Suppressor macrophage treated with lipopolysaccharide for 4 hours (primary cell): ENCODE measurements at places on chromosomes 2 and 18.

GRCh38 chr2:84889332-84889731 lies 8.4 kb upstream of the TRABD2A start:
- DNase-seq: no peak

GRCh38 chr2:238239543-238239862 lies 335 bp downstream of the HES6 start:
- DNase-seq: peak; percentile 22

DNA sequence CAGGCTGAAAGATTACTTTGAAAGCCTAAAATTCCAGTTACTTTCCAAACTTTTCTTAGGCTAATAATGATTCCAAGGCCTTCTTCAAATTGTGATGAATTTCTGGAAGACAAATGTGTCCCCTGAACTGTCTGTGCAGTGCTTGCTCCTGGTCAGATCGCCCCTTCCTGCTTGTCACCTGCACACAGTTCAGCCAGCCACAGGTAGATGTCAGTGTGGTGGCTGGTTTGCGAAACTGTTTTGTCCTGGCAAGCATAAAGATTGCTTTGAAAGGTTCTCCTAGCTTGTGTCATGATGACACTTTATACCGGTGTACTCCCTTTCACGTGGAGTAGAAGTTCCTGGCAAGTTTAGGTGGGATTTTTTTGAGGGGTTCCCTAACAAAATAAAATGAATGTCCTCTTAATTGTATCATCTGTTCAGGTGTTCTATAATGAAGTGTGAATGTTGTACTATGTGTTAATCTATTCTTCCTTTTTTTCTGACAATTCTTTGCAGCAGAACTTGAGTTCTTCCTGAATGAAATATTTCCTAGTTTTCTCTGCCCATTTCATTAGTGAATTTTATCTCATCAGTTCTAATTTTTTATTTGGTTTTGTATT lies 298.8 kb downstream of the ZNF407 start:
- no peak for DNase-seq

- DNase-seq: no peak
Observed at GRCh38 chr18:8974279-8974678, 128.2 kb upstream of the NDUFV2 start.

DNA sequence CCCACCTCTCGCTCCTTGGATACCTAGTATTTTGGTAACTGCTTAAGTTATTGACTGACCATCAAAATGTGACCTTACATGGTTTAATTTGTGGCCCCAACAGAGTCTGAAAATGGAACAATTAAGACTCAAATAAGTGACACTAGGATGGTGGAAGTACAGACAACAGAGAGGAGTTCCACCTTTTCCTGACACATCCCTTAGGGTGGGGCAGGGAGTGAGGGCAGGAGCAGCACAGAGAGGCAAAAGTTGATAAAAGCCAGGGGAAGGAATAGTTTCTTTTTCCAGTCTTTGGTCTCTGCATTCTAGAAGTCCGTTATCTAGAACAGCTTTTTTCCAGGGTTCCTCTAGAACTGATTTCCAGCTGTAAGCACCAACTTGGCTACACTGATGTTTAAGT lies 32.2 kb downstream of the FTCDNL1 start:
- no peak for DNase-seq

- no peak for DNase-seq
Observed at GRCh38 chr2:6993936-6994335, 76.7 kb downstream of the RNF144A start.

GRCh38 chr2:64144057-64145013 lies at the start of gene PELI1:
TSS of gene PELI1 (minus strand) at chr2:64144420. CDS start at chr2:64108310, 36,110 bp downstream.
- DNase-seq: peak; percentile 97

DNA sequence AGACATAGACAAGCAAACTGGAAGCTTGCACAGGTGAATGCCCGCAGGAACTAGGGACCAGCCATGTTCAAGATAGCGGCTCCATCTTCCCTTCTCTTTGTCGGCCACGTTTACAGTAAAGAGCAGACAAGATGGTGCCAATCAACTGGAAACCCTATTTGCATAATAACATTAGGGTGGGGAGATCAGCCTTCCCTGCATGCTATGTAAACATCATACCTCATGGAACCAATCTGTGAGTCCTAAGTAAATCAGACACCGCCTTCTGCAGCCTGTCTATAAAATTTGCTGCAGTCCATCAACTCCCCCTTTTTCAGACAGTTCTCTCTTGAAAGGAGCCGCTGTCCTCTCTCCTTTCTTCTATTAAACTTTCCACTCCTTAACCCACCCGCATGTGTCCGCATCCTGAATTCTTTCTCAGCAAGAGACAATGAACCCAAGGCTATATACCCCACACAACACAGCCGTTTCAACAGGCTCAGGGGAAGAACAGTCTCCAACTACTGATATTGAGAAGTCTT lies 384.4 kb downstream of the EIPR1 start:
- DNase-seq: no peak

DNA sequence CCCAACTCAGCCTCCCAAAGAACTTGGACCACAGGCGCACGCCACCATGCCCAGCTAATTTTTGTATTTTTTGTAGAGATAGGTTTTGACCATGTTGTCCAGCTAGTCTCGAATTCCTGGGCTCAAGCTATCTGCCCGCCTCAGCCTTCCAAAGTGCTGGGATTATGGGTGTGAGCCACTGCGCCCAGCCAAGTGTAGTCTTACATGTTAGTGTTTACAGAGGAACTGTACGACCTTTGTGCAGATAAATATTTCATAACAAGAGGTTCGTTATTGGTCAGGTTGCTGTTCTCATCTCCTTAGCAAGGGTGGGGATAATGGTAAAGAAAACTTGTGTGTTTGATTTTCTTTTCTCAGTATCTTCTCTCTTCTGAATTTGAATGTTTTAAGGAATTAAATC lies 46.5 kb downstream of the RALBP1 start:
- no peak for DNase-seq

- DNase-seq: no peak
Observed at GRCh38 chr2:159922563-159922962, 124.6 kb upstream of the CD302 start.

GRCh38 chr2:41572154-41572553 lies 475.7 kb upstream of the PKDCC start:
- no peak for DNase-seq

GRCh38 chr2:29123617-29124349 lies 8.6 kb downstream of the CLIP4 start:
- DNase-seq: no peak

- DNase-seq: peak; percentile 45
Observed at GRCh38 chr2:109129356-109129920, 433 bp downstream of the SH3RF3 start.

- no peak for DNase-seq
Observed at GRCh38 chr18:41973983-41974382, 18.9 kb downstream of the PIK3C3 start.

- no peak for DNase-seq
Observed at GRCh38 chr2:27807476-27807875, 36.0 kb downstream of the MRPL33 start.

DNA sequence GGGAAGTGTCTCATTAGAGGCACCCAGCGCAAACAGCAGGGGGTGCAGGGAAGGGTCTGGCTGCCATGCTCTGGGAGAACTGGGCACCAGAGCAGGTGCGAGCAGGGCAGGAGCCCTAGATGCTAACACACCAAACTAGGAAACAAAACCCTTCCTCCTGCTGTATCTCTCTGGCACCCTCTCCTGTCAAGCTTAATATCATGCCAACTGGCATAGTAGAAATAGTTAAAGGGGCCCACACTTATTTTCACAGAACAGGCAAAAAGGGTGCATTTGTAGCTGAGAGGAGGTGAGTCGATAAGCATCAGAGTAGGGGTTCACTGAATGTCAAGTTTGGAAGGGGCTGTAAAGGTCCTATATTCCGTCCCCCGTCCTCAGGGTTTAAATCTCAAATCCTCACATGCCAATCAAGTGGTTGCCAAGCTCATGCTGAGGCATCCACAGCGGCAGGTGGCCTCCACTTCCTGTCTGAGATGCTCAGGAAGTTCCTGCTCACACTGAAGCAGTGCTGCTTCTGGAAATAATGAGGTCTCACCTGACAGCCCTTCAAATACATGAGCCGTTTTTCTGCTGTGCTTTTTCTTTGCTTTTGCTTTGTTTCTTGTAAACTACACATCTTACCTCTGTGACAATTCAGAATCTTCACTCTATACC lies 14.9 kb upstream of the ACKR3 start:
- DNase-seq: no peak

GRCh38 chr2:35428548-35428947 lies 927.0 kb upstream of the CRIM1 start:
- peak; percentile 24 for DNase-seq

DNA sequence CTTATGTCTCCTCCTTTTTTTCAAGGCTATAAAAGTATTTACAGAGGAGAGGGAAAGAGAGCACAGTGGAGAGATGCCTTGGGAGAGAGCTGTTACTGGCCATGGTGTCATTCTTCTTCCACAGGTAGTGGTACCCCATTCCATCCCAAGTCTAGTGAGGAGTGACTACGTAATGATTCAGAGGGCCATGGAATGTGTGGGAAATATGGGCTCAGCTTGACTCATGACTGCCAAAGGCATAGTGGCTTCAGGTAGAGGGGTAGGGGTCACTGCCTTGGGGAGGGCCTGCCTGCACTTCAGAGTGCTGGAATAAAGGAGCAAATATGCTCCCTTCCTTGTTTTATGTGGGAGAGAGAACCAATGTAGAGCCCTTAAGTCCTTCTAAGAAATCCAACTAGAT lies 620.6 kb downstream of the IRS1 start:
- no peak for DNase-seq

- DNase-seq: no peak
Observed at GRCh38 chr2:205609113-205609512, 73.2 kb upstream of the NRP2 start.

- peak; percentile 56 for DNase-seq
Observed at GRCh38 chr2:175180701-175181103, 808 bp downstream of the ATP5MC3 start.

- DNase-seq: no peak
Observed at GRCh38 chr2:132726155-132726554, 56.1 kb upstream of the LYPD1 start.
